T-helper 1 cell (primary cell): ENCODE measurements at places on chromosomes 4 and X.

- DNase-seq = no peak
Measured at GRCh38 chr4:176359590-176359989, 39.8 kb downstream of the SPCS3 start.

- DNase-seq = no peak
Measured at GRCh38 chr4:130395871-130396270, 1299.9 kb downstream of the C4orf33 start.

- DNase-seq = no peak
Measured at GRCh38 chr4:74942251-74942917, 9.5 kb downstream of the PARM1 start.

- DNase-seq = no peak
Measured at GRCh38 chr4:87116231-87116630, 104.2 kb downstream of the KLHL8 start.

- DNase-seq = no peak
Measured at GRCh38 chrX:110178179-110178865, 139.6 kb downstream of the AMMECR1 start.

GRCh38 chr4:85595098-85595775 lies 120.3 kb downstream of the ARHGAP24 start:
- no peak for DNase-seq

- DNase-seq = no peak
Measured at GRCh38 chrX:50103866-50104566, 96.8 kb downstream of the AKAP4 start.

GRCh38 chrX:17547658-17548057 lies 172.7 kb downstream of the NHS start:
- DNase-seq = no peak

DNA sequence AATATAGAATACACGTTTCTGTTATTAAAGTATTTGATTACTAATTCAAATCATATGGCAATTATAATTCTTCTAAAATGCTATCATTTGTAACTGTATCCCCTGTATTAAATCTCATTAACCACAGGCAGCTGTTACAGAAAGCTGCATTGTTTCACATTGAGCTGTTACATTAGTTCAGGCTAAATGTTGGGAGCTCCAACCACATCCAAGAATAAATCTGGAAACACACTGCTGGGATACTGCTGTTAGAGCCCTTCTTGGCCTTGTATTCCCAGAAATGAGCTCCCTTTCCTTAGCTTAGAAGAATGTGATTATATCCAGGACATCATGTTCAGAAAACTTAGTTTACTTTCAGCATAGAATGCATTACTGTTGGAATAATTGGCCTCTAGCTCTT lies 48.2 kb downstream of the GUCY1B1 start:
- DNase-seq = no peak
